ENCODE measurements at places on chromosomes 7 and 10. TPM values are rescaled to one million over a fixed set of nuclear protein-coding genes. Genes with fewer than 3 reads are reported as not detected.

GRCh38 chr10:88545359-88545758 is 37.8 kb downstream of the RNLS start:
- no peaks in the 10 kb centered on the region for H3K4me1 ChIP-seq
- no peaks in the 10 kb centered on the region for H3K36me3 ChIP-seq
- DNase-seq = no peak
- no peak overlapping the region for H3K4me3 ChIP-seq
- H3K27ac ChIP-seq = no peak overlapping the region

GRCh38 chr10:5659702-5660528 is 6.5 kb downstream of the ASB13 start:
- H3K36me3 ChIP-seq = no peaks in the 10 kb centered on the region
- H3K4me3 ChIP-seq = no peak overlapping the region
- no peaks in the 10 kb centered on the region for H3K27me3 ChIP-seq
- DNase-seq = no peak
- no peak overlapping the region for H3K27ac ChIP-seq

DNA sequence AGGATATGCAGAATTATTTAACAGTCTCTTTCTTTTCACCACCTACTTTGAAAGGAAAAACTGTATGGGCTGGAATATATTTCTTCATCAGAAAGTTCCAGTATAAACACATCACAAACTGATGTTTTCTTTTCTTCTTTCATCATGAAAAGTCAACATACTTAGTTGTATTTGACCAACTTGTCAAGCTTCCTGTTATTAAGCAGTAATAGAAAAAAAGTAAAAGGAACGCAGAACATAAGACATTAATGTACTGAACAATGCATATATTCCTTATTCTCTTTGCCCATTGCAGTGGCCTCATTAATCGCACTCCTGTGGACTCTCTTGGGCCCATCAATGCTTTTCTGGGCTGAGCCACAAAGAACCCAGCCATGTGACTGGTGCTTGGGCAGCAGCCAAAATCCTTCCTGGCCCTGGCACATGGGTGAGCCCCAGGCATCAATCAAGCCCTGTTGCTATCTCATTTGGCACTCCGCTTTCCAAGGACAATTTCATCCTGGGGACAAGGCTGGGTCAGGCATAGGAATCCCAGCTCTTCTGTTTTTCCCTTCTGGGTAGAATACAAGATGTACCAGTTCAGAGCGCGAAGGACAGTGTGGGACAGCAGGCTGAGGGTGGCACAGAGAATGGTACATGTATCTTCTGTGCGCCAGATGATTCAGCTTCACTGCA is 42.3 kb downstream of the RHOBTB1 start:
- no peaks in the 10 kb centered on the region for H3K27me3 ChIP-seq
- no peaks in the 10 kb centered on the region for H3K4me1 ChIP-seq
- H3K27ac ChIP-seq = no peak overlapping the region
- no peaks in the 10 kb centered on the region for H3K36me3 ChIP-seq

DNA sequence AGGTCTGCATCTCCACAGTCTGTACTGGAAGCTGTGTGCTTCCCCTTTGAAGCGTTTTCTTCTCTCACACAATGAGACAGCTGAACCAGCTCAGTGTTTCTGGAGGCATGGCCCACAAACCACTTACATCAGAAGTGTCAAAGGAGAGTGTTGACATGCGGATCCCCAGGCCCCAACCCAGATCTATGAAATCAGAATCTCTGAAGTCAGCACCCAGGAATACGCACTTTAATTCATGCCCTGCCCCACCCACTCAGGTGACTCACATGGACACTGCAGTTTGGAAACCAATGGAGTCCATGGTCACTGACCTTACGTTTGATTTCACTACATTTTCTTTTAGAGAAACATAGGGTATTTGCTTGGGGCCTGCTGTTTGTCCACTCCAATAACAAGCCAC is 19.0 kb downstream of the TLL2 start:
- no peak overlapping the region for H3K27ac ChIP-seq
- no peak for DNase-seq
- no peaks in the 10 kb centered on the region for H3K4me1 ChIP-seq
- no peaks in the 10 kb centered on the region for H3K36me3 ChIP-seq

DNA sequence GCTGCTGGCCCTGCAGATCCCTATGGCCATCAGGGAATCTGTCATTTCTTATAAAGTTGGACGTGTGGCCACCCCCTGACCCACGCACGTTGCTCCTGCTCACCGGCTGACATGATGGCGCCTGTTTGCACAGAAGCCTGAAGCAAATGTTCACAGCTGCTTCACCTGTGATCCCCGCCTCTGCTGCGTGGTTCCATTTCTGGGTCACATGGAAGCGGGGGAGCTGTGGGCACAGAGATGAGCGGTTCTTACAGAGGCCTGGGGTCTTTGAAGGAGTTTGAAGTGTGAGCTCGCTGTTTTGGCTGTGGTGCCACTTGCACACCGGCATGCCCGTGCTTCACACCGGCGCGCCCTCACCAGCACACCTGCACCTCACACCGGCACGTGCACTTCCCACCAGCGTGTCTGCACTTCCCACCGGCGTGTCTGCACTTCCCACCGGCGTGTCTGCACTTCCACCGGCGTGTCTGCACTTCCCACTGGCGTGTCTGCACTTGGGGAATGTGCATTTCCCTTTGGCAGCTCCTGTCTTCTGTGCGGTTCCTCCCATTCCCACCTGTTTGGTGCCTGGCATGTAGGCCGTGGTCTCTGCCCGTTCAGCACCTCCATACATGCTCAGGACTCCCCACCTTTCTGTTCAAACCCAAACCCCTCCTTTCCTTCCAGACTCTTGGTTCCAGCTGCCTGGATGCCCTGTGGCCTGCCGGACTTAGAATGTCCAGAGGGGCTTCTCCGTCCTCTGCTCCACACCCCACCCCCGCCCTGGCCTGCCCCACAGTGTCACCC is 86.7 kb downstream of the INPP5A start:
- H3K36me3 ChIP-seq = no peaks in the 10 kb centered on the region
- no peaks in the 10 kb centered on the region for H3K27me3 ChIP-seq
- H3K27ac ChIP-seq = no peak overlapping the region
- peaks cover 2% of the 10 kb centered on the region for H3K4me1 ChIP-seq

DNA sequence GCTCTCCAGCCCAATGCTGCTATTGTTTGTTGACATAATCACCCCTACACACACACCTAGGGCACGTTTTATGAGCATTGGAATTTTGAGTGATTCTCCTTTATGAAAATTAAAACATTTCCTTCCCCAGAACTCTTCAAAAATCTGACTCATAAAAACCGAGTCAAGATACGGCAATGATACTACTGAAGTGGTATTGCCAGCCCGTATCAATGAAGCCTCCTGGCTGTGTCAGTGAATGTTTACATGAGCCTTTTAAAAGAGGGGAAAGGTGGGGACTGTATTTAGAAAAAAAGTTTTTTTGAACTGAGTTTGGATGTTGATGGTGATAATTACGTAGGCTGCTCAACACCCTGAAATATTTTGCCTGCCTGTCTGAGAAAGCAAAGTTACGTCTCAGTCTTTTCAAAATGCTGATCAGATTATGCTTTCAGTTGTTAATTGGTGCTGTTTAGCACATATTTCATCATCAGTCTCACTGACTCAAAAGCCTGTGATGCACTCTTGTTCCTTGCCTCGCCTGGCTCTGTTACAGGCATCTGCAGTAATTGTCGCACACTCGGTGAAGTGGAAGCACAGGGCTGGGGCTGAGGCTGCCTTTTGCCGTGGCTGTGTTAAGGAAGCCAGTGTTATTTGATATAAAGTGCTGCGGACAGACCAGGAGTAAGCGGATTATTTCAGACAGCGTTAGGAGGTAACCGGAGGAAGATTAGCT is 157.4 kb upstream of the TCF7L2 start:
- no peaks in the 10 kb centered on the region for H3K36me3 ChIP-seq
- no peaks in the 10 kb centered on the region for H3K27me3 ChIP-seq
- H3K4me3 ChIP-seq = no peak overlapping the region
- peaks cover 4% of the 10 kb centered on the region for H3K4me1 ChIP-seq
- no peak overlapping the region for H3K27ac ChIP-seq

GRCh38 chr10:99396471-99396870 is 34.0 kb downstream of the GOT1 start:
- no peak overlapping the region for H3K4me3 ChIP-seq
- H3K27me3 ChIP-seq = no peaks in the 10 kb centered on the region
- H3K4me1 ChIP-seq = peaks cover 3% of the 10 kb centered on the region
- DNase-seq = no peak
- peaks cover 25% of the 10 kb centered on the region for H3K36me3 ChIP-seq

DNA sequence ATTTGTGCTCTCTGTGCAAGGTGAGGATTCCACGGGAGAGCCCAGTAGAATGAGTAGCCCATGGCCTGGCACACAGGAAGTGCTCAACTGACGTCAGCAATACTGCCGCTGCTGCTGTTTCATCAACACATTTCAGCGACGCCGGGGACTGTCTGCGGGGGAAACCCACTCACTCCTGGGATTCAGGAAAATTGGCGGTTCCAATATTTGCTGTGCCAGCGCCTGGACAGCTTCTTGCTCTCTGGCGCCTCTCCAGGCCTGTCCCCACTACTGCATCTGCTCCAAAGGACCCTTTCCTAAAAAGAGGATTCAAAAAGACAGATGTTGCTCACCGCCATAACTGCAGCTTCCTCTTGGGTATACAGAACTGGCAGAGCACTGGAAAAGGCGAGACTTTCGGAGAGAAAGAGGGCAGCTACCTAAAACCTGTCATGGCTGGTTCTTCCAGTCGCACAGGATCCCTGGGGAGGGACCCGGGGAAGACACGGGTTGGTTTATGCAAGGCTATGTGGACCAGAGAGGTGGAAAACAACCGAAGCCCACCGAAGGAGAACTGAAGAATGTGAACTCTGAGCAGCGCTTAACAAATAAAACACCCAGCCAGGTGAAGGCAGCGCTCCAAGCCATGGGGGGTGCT is 39.7 kb upstream of the ENO4 start:
- H3K27me3 ChIP-seq = no peaks in the 10 kb centered on the region
- H3K27ac ChIP-seq = no peak overlapping the region
- DNase-seq = peak; percentile 81
- H3K4me1 ChIP-seq = no peaks in the 10 kb centered on the region
- H3K36me3 ChIP-seq = no peaks in the 10 kb centered on the region

GRCh38 chr10:133241501-133242205 is 4.0 kb downstream of the VENTX start:
- no peak overlapping the region for H3K4me3 ChIP-seq
- peaks cover 24% of the 10 kb centered on the region for H3K27me3 ChIP-seq
- no peak for DNase-seq
- H3K36me3 ChIP-seq = no peaks in the 10 kb centered on the region
- peaks cover 5% of the 10 kb centered on the region for H3K4me1 ChIP-seq

DNA sequence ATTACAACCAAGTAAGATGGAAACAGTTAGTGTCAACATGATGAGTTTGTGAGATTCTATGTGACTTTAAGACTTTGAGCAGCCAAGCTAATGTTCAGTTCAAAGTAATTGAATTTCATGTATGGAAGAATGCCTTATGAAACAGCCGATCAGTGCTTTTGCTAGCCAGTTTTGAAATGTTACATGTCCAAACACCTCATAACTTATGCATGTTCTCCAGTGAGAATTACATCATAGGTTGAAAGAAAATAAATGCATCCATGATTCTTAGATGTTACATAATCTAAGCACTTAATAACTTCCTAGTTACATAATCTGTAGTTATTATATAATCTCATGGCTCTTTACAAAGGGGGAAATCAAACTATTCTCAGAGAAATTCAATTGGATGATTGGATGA is 211.3 kb downstream of the BICC1 start:
- H3K36me3 ChIP-seq = no peaks in the 10 kb centered on the region
- H3K4me3 ChIP-seq = no peak overlapping the region
- no peaks in the 10 kb centered on the region for H3K4me1 ChIP-seq
- H3K27me3 ChIP-seq = no peaks in the 10 kb centered on the region

DNA sequence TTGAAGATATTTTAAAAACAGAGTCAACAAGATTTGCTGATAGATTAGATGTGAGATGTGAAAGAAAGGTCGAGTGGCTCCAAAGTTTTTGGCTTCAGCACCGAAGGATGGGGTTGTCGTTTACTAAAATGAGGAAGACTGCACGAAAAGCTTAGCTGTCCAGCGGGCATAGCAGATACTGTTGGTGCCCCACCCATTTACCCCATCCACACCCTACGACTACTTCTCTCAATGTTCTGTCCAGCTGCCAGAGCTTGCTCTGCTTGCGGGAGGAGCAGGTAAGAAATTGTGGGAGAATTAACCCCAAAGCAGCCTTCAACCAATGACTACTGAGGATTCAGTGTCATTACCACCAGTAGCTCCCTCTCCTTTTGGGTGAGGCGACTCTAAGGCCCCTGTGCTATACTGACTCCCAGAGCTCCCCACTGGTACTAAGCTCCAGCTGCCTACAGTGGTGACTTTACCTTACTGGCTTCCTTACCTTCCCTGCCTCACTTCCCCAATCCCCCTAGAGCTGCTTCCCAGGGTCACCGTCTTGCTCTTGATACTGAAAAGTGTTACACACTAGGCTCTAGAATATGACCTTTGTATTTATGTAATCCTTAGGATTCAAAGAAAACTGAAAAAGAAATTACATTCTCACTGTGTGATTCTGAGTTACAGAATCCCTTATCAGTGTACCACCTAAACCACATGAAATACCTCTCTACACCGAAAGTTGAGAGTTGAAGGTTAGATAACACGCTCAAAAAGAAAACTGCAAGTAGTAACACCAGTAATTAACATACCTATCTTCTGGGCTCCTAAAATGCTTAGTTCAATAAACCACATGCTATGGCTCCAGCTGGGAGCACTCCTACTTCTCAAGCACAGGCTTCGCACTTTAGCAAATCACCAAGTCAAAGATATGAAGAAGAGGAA is 22.3 kb downstream of the CACUL1 start:
- H3K36me3 ChIP-seq = no peaks in the 10 kb centered on the region
- no peak for DNase-seq
- H3K27ac ChIP-seq = no peak overlapping the region
- no peak overlapping the region for H3K4me3 ChIP-seq
- no peaks in the 10 kb centered on the region for H3K4me1 ChIP-seq

- no peaks in the 10 kb centered on the region for H3K36me3 ChIP-seq
- H3K4me3 ChIP-seq = no peak overlapping the region
- no peak overlapping the region for H3K27ac ChIP-seq
- peaks cover 4% of the 10 kb centered on the region for H3K4me1 ChIP-seq
- peaks cover 24% of the 10 kb centered on the region for H3K27me3 ChIP-seq
These were observed 3.5 kb downstream of the APBB1IP start for GRCh38 chr10:26441491-26442214.

DNA sequence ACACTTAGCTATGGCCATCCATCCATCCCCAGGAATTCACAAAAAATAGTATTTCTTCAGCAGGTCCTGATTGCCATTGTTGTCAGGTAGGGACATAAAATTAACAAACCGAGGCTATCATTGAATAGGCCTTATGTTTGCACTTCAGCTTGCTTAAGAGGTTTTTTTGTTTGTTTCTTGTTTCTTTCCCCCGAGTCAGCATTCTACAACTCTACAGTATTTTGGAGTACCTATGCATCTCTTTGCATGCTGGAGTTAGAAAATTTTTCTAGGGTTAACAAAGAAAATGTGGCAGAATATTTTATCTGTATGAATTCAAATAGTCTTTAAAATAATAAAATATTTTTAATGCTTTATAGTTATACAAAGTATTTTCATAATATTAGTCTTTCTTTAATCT is 26.3 kb downstream of the CHRM2 start:
- no peaks in the 10 kb centered on the region for H3K36me3 ChIP-seq
- no peak overlapping the region for H3K27ac ChIP-seq
- no peak for DNase-seq
- H3K4me1 ChIP-seq = no peaks in the 10 kb centered on the region
- H3K27me3 ChIP-seq = no peaks in the 10 kb centered on the region

- H3K27me3 ChIP-seq = no peaks in the 10 kb centered on the region
- no peaks in the 10 kb centered on the region for H3K4me1 ChIP-seq
- no peak overlapping the region for H3K4me3 ChIP-seq
- no peaks in the 10 kb centered on the region for H3K36me3 ChIP-seq
- no peak for DNase-seq
- H3K27ac ChIP-seq = no peak overlapping the region
These were observed 784.4 kb upstream of the CELF2 start for GRCh38 chr10:10233229-10233628.

The ABCB8 gene
- 17.7 TPM for polyA plus RNA-seq

The KCNH2 gene
- 15.0 TPM for polyA plus RNA-seq

The AKR1C4 gene
- not detected for polyA plus RNA-seq

The MINDY3 gene
- 4.6 TPM for polyA plus RNA-seq

The PRF1 gene
- 0.15 TPM for polyA plus RNA-seq
